ENCODE measurements at places on chromosomes 2 and 18.

- DNase-seq = no peak
Measured at GRCh38 chr2:72915907-72916742, 1.2 kb upstream of the EMX1 start.

GRCh38 chr2:11636593-11637295 lies 33.3 kb downstream of the NTSR2 start:
- no peak for DNase-seq

DNA sequence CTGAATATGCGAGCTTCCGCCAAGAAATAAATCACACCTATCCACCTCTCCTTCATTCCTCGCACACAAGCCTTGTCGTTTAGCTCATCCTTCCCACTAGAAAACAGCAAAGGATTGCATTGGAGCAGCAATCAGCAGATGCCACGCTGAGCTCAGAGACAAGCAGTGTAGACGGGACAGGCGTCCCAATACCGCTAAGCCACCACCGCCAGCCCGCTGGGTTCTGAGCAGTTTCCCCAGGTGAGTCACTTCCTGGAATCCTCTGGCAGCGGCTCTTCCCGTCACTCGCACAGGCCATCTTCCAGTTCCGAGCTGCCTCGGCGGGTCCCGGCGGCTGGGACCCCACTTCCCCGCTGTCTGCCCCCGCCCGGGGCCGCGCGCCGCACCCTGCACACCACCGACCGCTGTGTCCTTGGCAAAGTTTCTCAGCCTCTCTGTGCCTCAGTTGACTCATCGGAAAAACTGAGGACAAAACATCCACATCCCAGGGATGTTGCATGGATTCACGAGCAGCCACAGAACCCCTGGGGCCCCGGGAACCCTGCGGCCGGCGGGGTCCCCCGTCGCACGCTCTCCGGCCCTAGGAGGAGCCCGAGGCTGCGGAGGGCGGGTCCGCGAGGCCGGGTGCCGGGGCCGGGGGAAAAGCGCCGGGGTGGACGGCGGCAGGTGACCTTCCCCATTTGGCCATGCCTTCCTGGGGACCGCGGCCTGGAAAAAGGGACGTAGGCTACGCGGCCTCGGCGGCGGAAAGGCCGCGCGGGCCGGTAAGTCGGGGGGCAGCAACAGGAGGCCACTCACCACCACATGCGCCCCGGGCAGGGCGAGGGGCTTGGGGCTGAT lies 573 bp downstream of the KDSR start:
- DNase-seq = no peak

DNA sequence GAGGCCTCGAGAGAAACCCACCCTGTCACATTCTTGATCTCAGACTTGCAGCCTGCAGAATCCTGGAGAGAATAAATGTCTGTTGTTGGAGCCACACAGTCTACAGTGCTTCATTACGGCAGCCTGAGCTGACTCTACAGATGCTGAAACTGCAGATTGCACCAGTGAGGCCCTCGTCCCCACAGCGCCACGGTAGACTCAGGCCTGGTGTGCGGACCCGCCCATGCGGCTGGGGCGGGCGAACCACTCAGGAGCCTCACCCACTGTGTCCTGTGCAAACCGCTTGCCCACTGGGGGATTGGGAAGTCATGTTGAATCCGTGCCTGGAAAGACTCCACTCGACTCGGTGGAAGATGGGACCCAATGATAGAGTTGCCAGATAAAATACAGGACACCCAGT lies 125.2 kb upstream of the COPS8 start:
- no peak for DNase-seq

DNA sequence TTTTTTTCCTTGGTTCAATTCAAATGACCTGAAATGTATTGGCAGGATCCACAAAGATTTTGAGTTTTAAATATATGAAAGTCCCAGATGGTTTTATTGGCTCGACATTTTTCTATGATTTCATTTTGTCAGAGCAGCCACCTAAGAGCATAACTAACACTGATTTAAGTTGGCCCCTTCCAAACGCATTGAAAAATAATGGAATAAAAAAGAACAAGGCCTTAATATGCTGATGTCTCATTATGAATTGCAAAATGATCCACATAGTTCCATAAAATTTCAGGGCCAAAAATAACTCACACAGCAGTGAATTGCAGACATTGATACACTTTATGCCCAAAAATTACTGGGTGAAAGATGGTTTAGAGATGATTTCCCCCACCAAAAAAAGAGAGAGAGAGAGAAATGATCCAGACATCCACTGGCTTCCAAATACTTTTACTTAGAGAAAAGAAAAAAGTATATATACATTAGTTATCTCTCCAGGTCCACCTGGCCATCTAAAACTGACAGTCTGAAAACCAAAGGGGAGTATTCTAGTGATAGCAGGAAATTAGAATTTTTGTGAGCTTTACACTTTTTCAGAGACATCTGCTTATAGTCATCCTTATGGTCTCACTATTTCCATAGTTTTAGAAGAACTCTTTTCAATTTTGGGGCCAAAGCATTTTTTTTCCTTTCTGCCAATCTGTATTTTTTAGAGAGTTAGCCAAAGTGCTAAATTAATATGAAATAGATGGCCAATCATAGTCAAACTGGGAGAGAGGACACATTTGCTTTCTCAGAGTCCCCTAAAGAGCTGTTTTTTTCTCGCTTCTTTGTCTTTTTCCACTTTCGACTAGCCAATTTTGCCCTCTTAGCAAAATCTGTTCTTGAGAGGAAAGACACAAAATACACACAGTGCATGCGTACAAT lies 213.5 kb upstream of the RND3 start:
- no peak for DNase-seq

GRCh38 chr18:49094136-49094535 lies 143.4 kb upstream of the SMAD7 start:
- DNase-seq = no peak

DNA sequence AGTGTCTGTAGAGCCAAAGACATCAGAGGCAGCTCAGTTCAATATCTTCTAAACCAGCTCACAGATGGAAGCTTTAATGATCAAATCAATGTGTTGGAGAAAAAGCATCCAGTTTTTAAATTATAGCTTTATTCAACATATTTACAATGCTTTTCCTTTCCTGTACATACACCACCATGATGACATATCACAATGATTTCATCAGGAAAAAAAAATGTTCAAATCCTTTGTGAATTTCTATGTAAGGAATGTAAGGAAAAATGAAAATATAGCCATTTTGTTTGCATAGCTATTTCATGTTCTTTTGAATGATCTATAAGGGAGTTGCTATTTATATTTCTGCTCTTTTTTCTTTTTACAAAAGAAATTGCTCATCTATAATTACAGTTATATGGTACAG lies 134.7 kb upstream of the CDH20 start:
- no peak for DNase-seq

- no peak for DNase-seq
Measured at GRCh38 chr18:13543811-13544732, 182.3 kb downstream of the FAM210A start.

DNA sequence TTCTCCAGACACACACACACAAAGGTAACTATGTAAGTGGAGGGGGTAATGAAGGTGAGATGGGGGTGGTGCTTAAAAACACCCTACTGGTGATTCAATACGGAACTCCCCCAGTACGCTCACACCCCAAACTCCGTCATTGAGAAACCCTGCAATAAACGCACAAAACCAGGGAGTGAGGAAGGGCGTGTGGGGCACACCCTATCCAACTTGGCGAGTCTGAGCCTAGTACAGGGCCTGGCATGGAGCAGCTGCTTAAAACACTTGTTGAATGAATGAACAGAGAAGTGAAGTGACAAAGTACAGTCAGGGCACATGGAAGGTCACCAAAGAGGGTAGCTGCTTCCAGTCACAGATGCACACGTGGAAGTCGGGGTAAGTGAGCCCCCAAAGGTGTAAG lies 146.8 kb upstream of the SMAD2 start:
- no peak for DNase-seq

DNA sequence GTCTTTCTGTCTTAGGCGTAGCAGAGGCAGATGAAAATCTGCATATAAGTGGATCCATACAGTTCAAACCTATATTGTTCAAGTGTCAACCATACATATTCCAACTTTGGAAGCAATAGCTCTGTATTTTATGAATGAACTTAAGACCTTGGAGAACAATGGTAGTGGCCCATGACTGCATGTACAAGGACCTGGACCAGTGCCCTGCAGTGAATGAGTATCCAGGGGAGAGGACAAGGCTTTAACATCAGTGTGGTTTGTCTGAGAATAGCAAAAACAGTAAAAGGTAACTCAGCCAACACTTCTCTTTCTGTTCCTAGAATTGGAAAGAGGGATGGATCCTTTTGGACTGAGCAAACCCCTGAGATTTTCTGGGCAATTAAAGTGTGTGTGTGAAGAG lies 230.8 kb upstream of the LINC00305 start:
- DNase-seq = no peak

- DNase-seq = no peak
Measured at GRCh38 chr2:196961889-196962288, 35.4 kb upstream of the PGAP1 start.

All from NCI-H187 treated with DMSO at 0.1 percent for 48 hours (cell line).